ENCODE measurements at places on chromosomes 6 and 20. TPM values are rescaled to one million over a fixed set of nuclear protein-coding genes. Genes with fewer than 3 reads are reported as not detected.

Gene GSTA3
- total RNA-seq: not detected

DNA sequence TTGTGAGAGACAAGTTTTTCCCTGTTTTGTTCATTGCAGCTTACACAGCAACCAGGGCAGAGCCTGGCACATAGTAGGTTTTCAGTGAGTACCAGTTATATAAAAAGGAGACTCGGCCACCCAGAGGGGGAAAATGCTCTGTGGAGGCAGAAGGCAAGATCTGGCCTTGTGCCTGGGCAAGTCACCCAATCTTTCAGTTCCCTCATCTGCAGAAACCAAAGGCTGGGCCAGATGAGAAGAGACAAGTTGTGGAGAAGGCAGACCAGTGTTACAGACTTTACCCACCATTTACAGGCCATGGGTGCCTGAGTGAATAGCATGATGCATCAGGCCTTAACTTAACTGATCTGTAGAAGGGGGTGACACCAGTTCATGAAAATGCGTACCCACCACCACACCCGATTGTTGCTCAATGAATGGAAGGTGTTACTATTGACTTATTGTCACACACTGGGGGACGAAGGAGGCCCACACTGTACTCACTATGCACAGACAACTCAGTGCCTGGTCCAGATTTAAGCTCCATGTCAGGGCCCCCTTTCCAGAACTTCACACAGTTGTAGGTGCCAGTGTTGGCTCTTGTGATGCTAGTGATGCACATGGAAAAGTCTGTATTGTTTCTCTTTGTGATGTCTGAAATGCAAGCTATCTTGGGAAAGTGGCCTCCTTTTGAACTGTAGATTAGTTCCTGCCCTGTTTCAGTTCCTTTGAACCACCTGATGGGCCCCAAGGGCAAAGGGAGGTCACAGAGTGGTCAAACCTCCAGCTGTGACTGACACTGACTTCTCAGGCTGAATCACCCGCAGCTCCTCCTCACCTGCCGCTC, 64.3 kb upstream of the SIRPG start:
- H3K4me3 ChIP-seq: no peak overlapping the region
- H3K27ac ChIP-seq: no peak overlapping the region
- H3K4me1 ChIP-seq: no peaks in the 10 kb centered on the region
- H3K27me3 ChIP-seq: no peaks in the 10 kb centered on the region
- DNase-seq: no peak
- H3K36me3 ChIP-seq: no peaks in the 10 kb centered on the region

- no peaks in the 10 kb centered on the region for H3K4me1 ChIP-seq
- H3K27me3 ChIP-seq: no peaks in the 10 kb centered on the region
- H3K36me3 ChIP-seq: no peaks in the 10 kb centered on the region
- no peak overlapping the region for H3K27ac ChIP-seq
- H3K4me3 ChIP-seq: no peak overlapping the region
- no peak for DNase-seq
Measured at GRCh38 chr20:7728338-7728737, 211.9 kb downstream of the HAO1 start.

DNA sequence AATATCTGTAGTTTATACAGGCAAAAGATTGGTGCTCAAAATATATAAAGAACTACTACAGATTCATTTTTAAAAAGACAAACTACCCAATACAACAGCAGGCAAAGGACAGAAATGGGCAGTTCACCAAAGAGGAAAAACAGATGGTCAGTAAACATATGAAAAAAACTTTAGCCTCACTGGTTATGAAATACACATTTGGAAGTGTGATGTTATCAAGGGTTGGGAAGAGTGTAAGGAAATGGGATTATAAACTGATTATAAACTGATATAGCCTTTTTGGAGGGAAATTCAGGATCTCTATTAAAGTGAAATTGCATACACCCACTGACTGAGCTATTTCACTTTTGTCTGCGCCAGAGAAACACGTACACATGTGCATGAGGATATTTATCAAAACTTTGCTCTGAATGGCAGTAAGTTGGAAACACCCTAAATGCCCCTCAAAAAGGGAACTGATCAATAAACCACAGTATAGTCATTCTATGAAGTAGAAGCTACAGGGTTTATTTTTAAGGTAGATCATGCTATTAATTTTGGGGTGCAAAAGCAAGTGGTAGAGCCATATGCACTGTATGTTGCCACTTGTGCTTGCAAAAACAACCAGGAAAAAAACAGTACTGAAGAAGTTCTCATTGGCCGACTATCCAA, 32.2 kb upstream of the ARFGEF2 start:
- no peaks in the 10 kb centered on the region for H3K4me1 ChIP-seq
- DNase-seq: no peak
- no peaks in the 10 kb centered on the region for H3K27me3 ChIP-seq

GRCh38 chr6:143792402-143793279, 50.5 kb upstream of the LTV1 start:
- no peak overlapping the region for H3K27ac ChIP-seq
- no peaks in the 10 kb centered on the region for H3K4me1 ChIP-seq
- no peak for DNase-seq
- no peaks in the 10 kb centered on the region for H3K27me3 ChIP-seq
- H3K4me3 ChIP-seq: no peak overlapping the region

Measured in pancreas (tissue), 10 donors.